ENCODE measurements at places on chromosomes 12 and 14.

DNA sequence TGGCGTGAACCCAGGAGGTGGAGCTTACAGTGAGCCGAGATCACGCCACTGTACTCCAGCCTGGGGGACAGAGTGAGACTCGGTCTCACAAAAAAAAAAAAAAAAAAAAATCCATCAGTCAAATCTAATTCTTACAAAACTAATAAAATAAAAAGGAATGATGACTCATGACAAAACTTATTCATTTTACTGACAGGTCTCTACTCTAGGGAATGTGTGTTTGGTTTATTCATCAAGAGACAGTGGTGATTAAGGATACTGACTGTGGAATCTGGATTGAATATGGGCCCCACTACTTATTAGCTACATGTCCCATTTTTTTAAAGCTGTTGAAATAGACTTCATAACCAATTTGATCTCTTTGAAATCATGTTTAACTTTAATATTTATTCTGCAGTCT is 29.3 kb upstream of the GAS2L3 start:
- no peak for DNase-seq
- no peaks in the 10 kb centered on the region for H3K36me3 ChIP-seq
- H3K4me3 ChIP-seq: no peak overlapping the region
- H3K27ac ChIP-seq: no peak overlapping the region

GRCh38 chr12:75921622-75922289 is 109.8 kb downstream of the PHLDA1 start:
- H3K4me1 ChIP-seq: peaks cover 4% of the 10 kb centered on the region
- H3K4me3 ChIP-seq: no peak overlapping the region

DNA sequence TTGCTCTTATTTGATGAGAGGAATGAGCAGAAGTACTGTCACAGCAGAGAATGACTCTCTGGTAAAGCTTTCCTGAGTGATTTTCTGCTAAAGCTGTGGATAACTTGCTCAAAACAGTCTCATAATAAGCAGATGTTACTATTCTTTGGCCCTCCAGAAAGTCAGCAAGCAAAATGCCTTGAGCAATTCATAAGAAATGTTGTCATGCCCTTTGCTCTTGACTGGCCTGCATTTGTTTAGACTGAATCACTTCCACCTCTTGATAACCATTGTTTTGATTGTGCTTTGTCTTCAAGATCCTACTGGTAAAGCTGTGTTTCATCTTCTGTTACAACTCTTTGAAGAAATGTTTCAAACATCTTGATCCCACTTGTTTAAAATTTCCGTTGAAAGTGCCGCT is 457.9 kb upstream of the FOXG1 start:
- H3K27ac ChIP-seq: no peak overlapping the region
- no peak overlapping the region for H3K4me3 ChIP-seq
- H3K36me3 ChIP-seq: no peaks in the 10 kb centered on the region
- no peak for DNase-seq
- no peaks in the 10 kb centered on the region for H3K4me1 ChIP-seq

- H3K4me3 ChIP-seq: no peak overlapping the region
- H3K27me3 ChIP-seq: no peaks in the 10 kb centered on the region
- H3K36me3 ChIP-seq: no peaks in the 10 kb centered on the region
- no peaks in the 10 kb centered on the region for H3K4me1 ChIP-seq
These were observed 547 bp upstream of the OR4K15 start for GRCh38 chr14:19974844-19975243.

- peak; percentile 58 for DNase-seq
- no peak overlapping the region for H3K4me3 ChIP-seq
- H3K27ac ChIP-seq: no peak overlapping the region
- H3K27me3 ChIP-seq: no peaks in the 10 kb centered on the region
These were observed 8.3 kb upstream of the STAC3 start for GRCh38 chr12:57258977-57259970.

- peak; percentile 95 for DNase-seq
- H3K4me3 ChIP-seq: no peak overlapping the region
- no peaks in the 10 kb centered on the region for H3K27me3 ChIP-seq
- no peak overlapping the region for H3K27ac ChIP-seq
- H3K4me1 ChIP-seq: no peaks in the 10 kb centered on the region
- no peaks in the 10 kb centered on the region for H3K36me3 ChIP-seq
These were observed 8.7 kb upstream of the GPR19 start for GRCh38 chr12:12704593-12705230.

- H3K4me3 ChIP-seq: no peak overlapping the region
- H3K27ac ChIP-seq: no peak overlapping the region
These were observed 115.8 kb upstream of the MED13L start for GRCh38 chr12:116393255-116393654.

- no peaks in the 10 kb centered on the region for H3K27me3 ChIP-seq
- H3K27ac ChIP-seq: no peak overlapping the region
- no peak for DNase-seq
- H3K4me3 ChIP-seq: no peak overlapping the region
These were observed 17.8 kb downstream of the BRF1 start for GRCh38 chr14:105283028-105283427.

GRCh38 chr12:93539821-93540220 is 32.7 kb upstream of the SOCS2 start:
- DNase-seq: no peak
- no peaks in the 10 kb centered on the region for H3K36me3 ChIP-seq
- H3K4me1 ChIP-seq: peaks cover 3% of the 10 kb centered on the region

GRCh38 chr12:106048676-106049075 is 90.1 kb downstream of the NUAK1 start:
- no peaks in the 10 kb centered on the region for H3K36me3 ChIP-seq
- no peaks in the 10 kb centered on the region for H3K27me3 ChIP-seq
- no peak for DNase-seq
- no peak overlapping the region for H3K4me3 ChIP-seq
- H3K27ac ChIP-seq: no peak overlapping the region
- H3K4me1 ChIP-seq: no peaks in the 10 kb centered on the region

DNA sequence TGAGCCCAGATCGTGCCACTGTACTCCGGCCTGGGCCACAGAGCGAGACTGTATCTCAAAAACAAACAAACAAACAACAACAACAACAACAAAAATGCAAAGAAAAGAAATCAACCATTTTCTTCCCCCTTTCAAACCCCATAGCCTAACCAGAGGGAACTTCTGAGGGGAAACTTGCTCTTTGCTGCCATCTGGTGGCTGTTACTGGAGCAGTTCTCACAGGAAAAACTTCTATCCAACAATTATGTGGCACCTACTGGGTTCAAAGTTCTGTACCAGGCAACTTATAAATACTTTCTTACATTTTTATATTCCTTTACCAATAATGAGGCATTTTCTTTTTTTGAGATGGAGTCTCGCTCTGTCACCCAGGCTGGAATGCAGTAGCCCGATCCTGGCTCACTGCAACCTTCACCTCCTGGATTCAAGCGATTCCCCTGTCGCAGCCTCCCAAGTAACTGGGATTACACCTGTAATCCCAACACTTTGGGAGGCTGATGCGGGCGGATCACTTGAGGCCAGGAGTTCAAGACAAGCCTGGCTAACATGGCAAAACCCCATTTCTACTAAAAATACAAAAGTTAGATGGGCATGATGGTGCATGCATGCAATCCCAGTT is 50.9 kb upstream of the BICDL1 start:
- H3K4me1 ChIP-seq: no peaks in the 10 kb centered on the region
- H3K4me3 ChIP-seq: no peak overlapping the region
- peak; percentile 49 for DNase-seq
- no peak overlapping the region for H3K27ac ChIP-seq
- H3K27me3 ChIP-seq: peaks cover 5% of the 10 kb centered on the region

DNA sequence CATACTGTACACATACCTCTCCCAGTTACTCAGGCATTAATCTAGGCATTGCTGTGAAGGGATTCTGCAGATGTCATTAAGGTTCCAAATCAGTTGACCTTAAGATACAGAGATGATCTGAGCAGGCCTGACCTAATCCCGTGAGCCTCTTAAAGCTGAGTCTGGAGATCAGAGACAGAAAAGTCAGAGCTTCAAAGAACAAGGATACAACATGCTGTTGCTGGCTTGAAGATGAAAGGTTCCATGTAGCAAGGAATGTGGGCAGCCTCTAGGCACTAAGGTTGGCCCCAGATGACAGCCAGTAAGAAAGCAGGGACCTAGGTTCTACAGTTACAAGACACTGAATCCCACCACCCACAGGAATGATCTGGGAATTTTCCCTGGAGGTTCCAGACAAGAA is 81.1 kb downstream of the MAP1LC3B2 start:
- no peak overlapping the region for H3K27ac ChIP-seq
- H3K4me1 ChIP-seq: no peaks in the 10 kb centered on the region
- no peaks in the 10 kb centered on the region for H3K36me3 ChIP-seq
- H3K4me3 ChIP-seq: no peak overlapping the region

GRCh38 chr12:123075646-123076171 is 75.2 kb downstream of the PITPNM2 start:
- H3K4me3 ChIP-seq: no peak overlapping the region
- H3K4me1 ChIP-seq: peaks cover 9% of the 10 kb centered on the region
- no peak for DNase-seq
- peaks cover 2% of the 10 kb centered on the region for H3K36me3 ChIP-seq
- no peak overlapping the region for H3K27ac ChIP-seq

DNA sequence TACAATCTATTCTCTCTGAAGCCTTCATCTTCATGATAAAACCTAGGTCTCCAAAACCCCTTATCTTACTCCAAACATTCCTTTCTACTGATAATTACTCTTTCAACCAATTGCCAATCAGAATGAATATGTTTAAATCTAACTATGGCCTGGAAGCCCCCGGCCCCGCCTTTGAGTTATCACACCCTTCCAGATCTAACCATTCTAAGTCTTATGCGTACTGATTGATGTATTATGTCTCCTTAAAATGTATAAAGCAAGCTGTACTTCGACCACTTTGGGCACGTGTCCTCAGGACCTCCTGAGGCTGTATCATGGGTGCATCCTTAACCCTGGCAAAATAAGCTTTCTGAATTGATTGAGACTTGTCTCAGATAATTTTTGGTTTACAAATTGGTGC is 14.4 kb downstream of the PABPN1 start:
- H3K27me3 ChIP-seq: no peaks in the 10 kb centered on the region
- H3K36me3 ChIP-seq: no peaks in the 10 kb centered on the region
- no peaks in the 10 kb centered on the region for H3K4me1 ChIP-seq

GRCh38 chr12:130764073-130764472 is 48.0 kb upstream of the RIMBP2 start:
- H3K4me1 ChIP-seq: no peaks in the 10 kb centered on the region
- H3K36me3 ChIP-seq: no peaks in the 10 kb centered on the region
- no peak overlapping the region for H3K27ac ChIP-seq
- H3K4me3 ChIP-seq: no peak overlapping the region

GRCh38 chr12:42962384-42962783 is 372.8 kb upstream of the PRICKLE1 start:
- H3K4me3 ChIP-seq: no peak overlapping the region
- H3K4me1 ChIP-seq: no peaks in the 10 kb centered on the region
- no peaks in the 10 kb centered on the region for H3K27me3 ChIP-seq
- no peak overlapping the region for H3K27ac ChIP-seq
- DNase-seq: no peak

GRCh38 chr12:11638315-11638916 is 11.1 kb upstream of the ETV6 start:
- H3K4me3 ChIP-seq: no peak overlapping the region
- no peaks in the 10 kb centered on the region for H3K4me1 ChIP-seq
- no peak overlapping the region for H3K27ac ChIP-seq
- DNase-seq: no peak
- H3K27me3 ChIP-seq: no peaks in the 10 kb centered on the region

DNA sequence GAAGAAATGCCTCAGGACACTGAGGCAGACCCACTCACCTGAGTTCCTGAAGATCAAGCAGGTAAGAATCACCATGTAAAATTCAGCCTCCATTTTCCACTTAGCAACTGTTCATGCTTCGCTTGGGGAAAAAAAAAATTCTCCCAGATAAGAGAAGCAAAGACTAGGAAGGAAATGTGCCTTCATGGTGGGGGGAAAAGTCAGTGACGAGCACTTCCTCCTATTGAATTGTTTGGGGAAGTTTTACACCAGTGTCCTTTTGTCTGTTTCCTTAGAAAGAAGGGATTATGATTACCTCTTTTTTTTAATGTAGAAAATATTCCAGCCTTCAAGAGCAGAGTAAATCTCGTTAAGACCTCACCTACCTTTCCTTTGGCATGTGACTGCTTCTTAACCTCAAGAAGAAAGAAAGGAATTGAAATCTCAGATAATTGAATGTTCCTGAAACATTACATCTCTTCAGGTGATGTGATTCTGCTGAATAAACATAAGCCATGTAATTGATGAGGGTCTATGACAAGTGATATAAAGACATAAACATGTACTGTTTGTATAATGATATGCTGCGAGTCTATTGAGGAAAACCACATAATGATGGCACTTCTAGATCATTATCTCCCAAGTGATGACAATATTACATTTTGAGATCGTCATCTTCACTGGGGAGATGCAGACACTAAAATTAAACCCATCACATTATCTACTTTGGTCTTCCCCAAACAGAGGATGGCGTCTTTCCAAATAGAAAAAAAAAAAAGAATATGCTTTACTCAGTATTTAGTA is at the start of gene PTPRB:
TSS of gene PTPRB (minus strand) at position 127 of the 783 bp plus-strand sequence. CDS start at position 93, 34 bp downstream.
- no peaks in the 10 kb centered on the region for H3K4me1 ChIP-seq
- no peaks in the 10 kb centered on the region for H3K36me3 ChIP-seq
- no peak within 1 kb of the TSS for H3K4me3 ChIP-seq
- no peak for DNase-seq
- no peak within 1 kb of the TSS for H3K27ac ChIP-seq

DNA sequence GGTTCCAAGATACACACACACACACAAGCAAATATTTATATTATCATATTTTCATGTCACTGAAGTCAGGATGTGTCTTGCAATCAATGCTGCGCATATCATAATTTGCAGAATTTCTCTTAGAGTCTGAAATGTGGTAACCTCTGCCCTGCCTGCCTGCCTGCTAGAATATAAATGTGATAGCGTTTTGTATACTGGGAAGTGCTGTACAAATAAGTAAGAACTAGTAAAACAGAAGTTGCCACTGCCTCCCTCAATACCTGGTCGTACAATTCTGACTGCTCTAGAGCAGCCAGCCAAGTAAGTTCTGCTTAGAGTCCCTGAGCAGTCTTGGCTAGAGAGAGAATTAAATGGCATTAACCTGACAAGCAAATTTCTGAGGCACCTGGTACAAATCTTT is 83.9 kb upstream of the NTF3 start:
- H3K4me3 ChIP-seq: no peak overlapping the region
- H3K36me3 ChIP-seq: no peaks in the 10 kb centered on the region
- DNase-seq: no peak
- H3K27me3 ChIP-seq: peaks cover 18% of the 10 kb centered on the region
- H3K4me1 ChIP-seq: no peaks in the 10 kb centered on the region

- H3K27ac ChIP-seq: no peak overlapping the region
- peaks cover 5% of the 10 kb centered on the region for H3K4me1 ChIP-seq
- no peaks in the 10 kb centered on the region for H3K27me3 ChIP-seq
These were observed 41.6 kb downstream of the SCN8A start for GRCh38 chr12:51632623-51633022.

DNA sequence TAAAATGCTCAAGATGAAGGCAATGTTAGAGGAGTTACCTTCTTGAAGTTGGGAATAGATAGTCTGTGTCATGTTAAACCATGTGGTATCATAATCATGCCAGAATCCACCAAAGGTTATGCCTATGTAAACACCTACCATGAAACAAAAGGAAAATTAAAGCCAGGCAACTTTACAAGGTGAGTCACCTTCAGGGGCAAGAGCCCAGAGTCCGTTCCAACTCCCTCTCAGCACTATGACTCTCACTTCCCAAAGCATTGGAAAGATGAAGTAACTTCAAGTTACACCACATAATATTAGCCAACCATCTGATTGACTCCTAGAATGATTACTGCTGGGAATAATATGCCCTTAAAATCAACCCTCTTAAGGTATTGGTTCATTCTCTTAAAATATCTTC is 38.5 kb downstream of the CATSPERB start:
- no peaks in the 10 kb centered on the region for H3K36me3 ChIP-seq
- no peaks in the 10 kb centered on the region for H3K27me3 ChIP-seq
- no peak for DNase-seq
- no peak overlapping the region for H3K27ac ChIP-seq
- no peak overlapping the region for H3K4me3 ChIP-seq

All from IMR-90 (cell line).